Hippocampal formation (tissue), 2 donors: ENCODE measurements at places on chromosomes 12 and 14.

DNA sequence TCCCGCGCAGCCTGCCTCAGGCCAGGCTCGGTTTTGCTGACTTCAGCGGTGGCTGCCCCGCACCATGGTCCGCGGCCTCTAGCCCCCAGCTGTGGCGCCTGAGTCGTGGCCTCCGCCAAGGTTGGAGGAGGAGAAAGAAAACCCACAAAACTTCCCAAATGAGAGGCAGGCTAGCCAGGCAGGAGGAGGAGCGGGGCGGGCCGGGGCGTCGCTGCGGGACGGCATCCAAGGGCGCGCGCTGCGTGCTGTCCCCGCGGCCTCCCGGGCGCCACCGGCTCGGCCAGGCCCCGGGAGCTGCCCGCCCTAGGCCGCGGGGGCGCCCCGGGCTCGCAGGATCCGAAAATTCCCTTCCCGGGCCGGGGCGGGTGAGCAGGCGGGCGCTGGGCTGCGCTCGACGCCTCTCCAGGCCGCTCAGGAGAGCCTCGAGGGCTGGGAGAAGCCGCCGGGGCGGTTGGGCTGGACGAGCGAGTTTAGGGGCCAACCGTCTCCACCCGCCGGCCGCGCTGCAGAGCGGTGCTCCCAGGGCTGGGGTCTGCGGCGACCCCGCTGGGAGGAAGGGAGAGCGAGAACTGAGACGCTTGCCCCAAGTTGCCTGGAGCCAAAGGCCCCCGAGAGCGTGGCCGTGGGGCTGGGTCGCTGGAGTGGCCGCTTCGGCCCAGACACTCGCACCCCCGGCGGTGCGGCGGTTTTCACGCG, at the start of gene EFS:
Gene EFS, minus strand, starts transcription at position 137 of the 696 bp plus-strand sequence. CDS start 147 bp downstream, outside the sequence.
- DNase-seq: peak; percentile 30

DNA sequence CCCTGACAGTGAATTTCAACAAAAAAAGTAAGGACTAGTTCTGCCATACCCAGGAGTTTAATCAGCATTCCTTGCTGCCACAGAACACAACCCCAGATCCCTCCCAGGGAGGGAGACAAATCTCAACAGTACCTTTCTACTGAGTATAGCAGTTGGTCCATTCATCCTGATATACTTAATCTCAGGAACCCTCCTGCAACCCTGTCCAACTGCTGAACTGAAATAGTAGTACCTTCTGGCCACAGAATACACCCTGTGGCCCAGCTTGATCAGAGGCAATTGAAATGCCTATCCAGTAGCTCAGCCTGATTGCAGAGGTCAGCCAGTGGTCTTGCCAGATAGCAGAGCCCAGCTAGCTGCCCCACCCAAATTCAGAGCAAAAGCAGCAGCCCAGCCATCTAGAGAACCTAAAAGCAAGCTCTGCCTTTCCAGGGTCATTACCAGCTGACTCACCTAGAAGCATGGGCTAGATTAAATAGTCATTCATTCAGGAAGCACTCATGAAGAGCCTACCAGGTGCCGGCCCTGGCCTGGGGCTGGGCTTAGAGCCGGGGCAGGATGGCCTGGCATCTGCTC, 40.0 kb upstream of the RHOJ start:
- no peak for DNase-seq

GRCh38 chr12:7542046-7542445, 38.5 kb upstream of the CD163 start:
- DNase-seq: no peak

DNA sequence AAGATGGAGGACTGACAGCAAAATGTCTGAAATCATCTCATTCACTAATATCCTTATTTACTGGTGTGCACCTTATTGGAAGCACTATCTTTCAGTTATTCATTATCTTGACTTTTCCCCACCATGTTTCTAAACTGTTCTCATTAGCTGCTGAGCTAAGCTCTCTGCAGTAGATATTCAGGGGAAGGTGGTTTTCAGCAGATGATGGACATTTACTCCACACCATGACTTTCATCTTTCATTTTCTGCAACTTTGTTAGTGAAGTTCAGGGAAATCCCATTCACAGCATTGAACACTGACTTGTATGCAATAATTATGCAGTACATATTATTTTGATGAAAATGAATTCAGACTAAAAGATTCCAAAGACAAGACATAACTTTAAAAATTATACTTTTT, 373.6 kb upstream of the FLRT2 start:
- DNase-seq: no peak
